ENCODE measurements at places on chromosomes 5 and 9.

- peak; percentile 86 for DNase-seq
Observed at GRCh38 chr5:179313849-179314521, 31.3 kb downstream of the ADAMTS2 start.

GRCh38 chr9:136881691-136882108, 4.6 kb upstream of the TRAF2 start:
- peak; percentile 61 for DNase-seq

- peak; percentile 68 for DNase-seq
Observed at GRCh38 chr5:159902444-159903121, 13.7 kb upstream of the ADRA1B start.

DNA sequence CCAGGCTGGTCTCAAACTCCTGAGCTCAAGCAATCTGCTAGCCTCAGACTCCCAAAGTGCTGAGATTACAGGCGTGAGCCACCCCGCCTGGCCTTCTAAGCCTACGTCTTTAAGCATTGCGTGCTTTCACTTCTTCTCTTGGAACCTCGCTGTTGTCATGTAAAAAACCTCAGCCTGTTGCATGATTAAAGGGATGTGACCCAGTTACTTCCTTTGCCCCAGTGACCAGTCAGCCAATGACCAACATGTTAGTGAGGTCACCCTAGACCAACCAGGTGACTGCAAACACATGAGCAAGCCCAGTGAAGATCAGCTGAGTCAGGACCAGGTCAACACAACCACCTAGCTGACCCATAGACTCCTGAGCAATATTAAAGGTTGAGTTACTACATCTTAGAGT, 10.5 kb downstream of the KIF4B start:
- DNase-seq, result no peak

DNA sequence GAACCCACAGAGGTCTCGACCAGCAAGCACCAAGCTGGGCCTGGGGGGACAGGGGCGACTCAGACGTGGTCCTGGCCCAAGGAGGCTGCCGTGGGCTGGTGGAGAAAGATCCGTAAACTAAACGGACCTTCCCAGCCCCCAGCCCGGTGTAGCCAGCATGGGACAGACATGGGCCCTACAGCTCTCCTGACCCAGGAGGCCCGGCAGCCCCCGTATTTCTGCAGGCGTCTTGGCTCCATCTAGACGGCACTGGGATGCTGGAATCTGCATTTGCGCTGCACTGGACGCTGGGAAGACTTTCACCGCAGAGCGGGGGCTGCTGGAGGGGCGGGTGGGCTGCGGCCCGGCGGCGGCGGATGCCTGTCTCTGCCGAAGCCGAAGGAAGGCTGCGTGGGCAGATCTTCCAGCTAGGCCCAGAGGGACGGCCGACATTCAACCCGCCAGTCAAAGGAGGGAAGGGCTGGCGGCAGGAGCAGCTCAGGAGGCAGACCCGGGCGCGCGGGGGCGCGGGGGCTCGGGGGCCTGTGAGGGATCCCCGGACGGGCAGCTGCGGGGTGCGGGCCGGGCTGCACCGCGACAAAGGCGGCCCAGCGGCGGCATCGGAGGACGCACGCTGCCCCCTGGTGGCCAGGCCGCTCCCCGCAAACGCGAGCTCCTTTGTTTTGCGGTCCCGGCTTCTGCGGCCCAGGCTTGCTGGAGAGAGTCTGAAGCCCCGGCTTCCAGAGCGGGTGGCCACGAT, 266.2 kb downstream of the NSG2 start:
- peak; percentile 86 for DNase-seq
